Globus pallidus (tissue), 1 donor: ENCODE measurements at places on chromosomes 12 and 14.
A peak's percentile ranks its signal among the peaks of the same experiment; 100 is the strongest.

DNA sequence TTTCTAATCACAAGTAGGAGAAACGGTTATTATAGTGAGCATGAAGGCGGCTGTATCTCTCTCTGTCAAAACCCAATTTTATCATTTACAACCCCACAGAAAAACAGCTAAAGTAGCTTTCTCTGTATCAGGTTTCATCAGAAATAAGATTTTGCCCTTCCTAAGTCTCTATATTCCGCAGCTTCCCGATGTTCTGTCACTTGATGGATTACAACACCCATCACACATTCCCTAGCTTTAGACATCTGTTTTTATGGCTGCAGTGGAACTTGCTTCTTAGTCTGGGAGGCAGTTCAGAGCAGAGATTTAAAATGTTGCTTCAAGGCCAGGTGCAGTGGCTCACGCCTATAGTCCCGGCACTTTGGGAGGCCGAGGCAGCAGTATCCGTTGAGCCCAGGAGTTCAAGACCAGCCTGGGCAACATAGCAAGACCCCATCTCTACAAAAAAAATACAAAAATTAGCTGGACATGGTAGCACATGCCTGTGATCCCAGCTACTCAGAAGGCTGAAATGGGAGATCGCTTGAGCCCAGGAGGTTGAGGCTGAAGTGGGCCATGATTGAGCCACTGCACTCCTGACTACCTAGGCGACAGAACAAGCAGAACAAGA, 27.6 kb upstream of the FOXN3 start:
- no peak for DNase-seq

GRCh38 chr12:24278832-24279231, 329.4 kb upstream of the SOX5 start:
- DNase-seq: no peak

GRCh38 chr12:29698756-29699155, 85.0 kb downstream of the TMTC1 start:
- no peak for DNase-seq

GRCh38 chr14:26863736-26864135, 265.9 kb upstream of the NOVA1 start:
- no peak for DNase-seq

GRCh38 chr14:20808162-20808483, 5.5 kb upstream of the RNASE1 start:
- no peak for DNase-seq

DNA sequence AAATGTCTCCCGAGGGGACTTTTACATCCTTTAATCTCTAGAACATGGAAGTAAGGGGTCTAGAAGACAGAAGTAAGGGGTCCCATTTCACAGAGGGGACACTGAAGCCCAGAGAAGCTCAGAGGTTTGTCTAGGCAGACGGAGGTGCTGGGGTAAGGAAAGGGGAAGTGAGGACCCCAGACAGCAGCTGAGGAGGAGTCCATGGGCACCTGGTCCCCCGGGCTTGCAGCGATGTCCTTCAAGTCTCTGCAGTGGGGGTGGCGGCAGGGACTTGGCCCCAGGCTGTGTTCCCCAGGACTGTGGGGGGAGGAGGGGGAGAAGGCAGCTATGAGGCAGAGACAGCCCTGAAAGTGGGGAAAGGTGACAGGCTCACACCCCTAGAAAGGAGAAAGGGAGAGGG, 30.7 kb downstream of the DTX1 start:
- no peak for DNase-seq

GRCh38 chr14:32382704-32383103, 53.6 kb downstream of the AKAP6 start:
- DNase-seq: peak; percentile 68

DNA sequence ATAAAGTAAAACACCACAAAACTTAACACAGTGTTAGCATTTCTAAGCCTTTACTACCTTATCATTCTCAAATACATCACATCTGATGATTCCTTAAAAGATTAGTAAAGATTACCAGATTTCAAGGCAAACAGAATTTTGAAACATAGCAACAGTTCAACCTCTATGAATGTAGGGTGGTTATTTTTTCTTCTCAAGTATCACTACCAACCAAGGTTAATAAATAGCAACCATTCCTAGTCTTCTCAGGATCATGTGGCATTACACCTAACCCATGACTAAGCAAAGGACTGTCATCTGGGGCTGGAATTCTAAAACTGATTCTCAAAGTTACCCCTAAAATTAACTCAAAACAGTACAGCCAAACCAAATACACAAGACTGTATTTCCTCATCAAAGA, 39.4 kb upstream of the CSRNP2 start:
- no peak for DNase-seq

- no peak for DNase-seq
Observed at GRCh38 chr14:61643555-61643954, 51.8 kb upstream of the HIF1A start.

DNA sequence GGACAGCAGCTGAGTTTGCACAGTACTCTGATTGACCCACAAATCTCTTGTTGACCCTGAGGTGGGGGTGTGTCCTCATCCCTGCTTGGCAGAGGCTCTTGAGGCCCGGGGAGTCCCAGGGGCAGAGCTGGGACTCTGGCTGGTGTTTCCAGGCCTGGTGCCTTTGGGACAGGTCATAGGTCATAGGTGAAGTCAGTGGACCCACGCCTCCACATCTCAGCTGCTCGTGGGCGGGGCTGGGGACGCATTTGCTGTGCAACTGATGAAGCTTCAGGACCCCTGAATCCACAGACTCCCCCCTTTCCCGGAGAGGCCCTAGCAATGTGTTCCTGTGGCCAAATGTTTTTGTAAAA, 408 bp upstream of the CACNA2D4 start:
- no peak for DNase-seq

DNA sequence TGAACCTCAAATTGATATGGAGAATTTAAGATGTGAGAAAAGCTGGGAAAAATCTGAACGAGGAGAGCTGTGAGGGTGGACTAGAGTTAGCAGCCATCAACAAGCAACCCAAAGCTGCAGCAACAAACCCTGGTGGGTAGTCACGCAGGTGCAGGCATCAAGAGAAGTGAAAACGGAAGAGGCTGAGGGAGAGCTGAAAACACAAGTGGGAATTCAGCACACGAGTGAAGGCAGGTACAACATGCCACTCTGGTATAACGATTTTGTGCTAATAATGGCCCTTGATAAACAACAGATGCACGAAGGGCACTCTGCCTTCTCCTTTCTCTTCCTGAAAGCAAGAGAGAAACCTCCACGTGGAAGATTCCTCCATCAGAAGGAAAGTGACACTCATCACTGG, 11.5 kb downstream of the TCL1B start:
- DNase-seq: no peak

- peak; percentile 63 for DNase-seq
Observed at GRCh38 chr14:99737451-99737951, 53.4 kb downstream of the CYP46A1 start.

DNA sequence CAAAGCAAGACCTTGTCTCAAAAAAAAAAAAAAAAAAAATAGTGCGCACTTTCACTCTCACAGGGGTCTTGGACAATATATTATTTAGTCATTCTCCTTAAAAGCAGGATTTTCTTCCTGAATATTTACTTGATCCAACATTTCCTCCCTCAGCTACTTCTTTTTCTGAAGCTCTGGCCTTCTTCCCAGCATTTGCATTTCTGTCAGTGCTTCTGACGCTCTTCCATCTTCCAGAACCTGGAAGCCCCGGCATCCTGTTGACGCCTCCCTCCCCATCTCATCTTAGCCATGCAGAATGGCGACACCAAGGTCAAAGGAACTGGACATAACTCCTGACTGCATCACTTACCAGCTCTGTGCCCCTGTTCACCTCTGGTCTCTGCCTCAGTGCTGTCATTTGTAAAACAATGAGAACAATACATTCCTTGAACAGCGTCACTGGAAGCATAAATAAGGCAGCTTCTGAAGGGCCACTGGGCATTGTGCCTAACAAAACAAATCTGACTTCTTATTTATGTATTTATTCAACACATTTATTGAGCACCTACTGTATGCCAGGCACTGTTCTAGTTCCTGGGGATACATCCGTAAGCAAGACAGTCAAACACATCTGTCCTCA, 90.9 kb upstream of the MDM1 start:
- DNase-seq: no peak

GRCh38 chr12:106774808-106775524, 484 bp downstream of the RIC8B start:
- DNase-seq: no peak

- DNase-seq: no peak
Observed at GRCh38 chr12:132196038-132196872, 52.0 kb downstream of the NOC4L start.

DNA sequence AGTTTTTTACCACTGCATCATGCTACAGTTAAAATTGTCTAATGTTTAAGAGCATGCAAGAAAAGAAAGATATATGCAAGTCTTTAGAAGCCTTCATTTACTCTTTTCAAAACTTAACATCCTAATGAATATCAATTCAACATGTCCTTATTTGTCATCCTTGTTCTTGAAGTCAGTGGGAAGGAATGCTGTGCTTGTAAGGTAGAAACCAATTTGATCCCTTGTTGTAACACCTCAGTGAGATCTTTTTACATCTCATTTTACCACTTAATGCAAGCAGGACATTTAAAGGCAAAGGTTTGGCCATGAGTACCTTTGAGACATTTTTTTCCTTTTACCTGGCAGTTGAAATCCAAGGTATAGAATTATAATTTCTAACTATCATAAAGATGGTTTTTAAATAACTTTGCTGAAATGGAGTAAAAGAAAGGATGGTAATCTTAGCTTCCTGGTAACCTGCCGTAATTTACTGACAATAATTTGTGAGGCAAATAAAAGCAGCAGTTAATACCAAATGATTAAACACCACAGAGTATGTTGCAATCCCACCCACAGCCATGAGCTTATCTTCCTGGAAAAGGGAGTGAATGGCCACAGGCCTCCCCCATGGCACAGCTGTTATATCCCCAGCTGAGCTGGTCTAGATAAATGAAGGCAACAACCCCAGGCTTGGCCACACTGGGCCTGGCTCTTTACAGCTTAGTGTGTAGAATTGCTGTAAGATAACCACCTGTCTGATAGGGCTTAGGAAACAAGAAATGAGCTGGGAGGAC, 33.2 kb upstream of the STRN3 start:
- no peak for DNase-seq

DNA sequence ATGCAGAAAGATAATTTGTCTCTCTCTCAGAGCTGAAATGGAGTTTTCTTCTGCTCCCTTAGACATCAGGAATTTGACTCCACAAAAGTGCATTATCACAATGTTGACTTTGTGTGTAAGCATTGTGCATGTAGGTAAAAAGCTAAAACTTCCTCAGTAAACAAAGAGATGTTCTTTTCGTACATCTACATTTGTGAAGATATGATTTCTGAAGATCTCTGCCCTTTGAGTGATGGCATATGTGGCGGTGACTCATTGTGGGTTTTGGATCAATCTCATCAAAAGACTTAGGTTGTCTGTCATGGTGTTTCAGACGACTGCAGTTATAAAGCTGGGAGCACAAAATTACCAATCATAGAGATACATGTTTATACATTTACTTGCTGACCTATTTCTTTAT, 411.4 kb upstream of the LMO3 start:
- no peak for DNase-seq

GRCh38 chr14:44982594-44982993, 20.6 kb downstream of the TOGARAM1 start:
- DNase-seq: no peak

- DNase-seq: no peak
Observed at GRCh38 chr12:98735821-98736220, 90.7 kb downstream of the APAF1 start.

DNA sequence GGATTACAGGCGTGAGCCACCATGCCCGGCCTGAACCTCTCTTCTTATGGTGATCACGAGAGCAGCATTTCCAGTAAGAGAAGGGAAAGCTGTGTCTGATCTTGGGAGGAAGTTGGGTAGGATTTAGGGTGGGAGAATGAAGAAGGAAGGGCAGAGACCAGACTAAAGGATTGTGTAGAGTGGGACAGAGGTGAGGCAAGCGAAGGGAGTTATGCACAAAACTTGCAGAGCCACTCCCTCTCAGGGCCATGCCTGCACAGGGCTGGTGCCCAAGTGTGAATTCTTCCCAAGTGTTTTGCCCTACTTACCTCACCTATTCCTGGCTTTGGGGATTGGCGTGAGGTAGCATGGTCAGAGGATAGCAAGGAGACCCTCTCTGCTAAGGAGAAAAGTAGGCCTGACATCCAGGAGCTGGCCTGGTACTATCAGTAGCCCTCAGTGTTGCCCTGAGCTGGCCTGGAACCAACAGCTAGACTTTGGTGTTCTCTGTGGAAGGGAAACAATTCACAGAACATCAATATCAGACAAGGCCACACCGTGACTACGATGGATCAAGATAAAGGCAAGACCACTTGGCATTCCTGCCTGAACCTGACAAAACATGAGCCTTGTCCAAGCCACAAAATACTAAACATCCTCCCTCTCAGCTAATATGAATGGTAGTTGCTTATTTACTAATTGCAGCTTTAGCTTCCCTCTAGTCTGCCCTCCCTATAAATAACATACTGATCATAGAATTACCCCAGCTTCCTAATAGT, 201.0 kb upstream of the AMIGO2 start:
- DNase-seq: no peak

- no peak for DNase-seq
Observed at GRCh38 chr14:76531821-76532318, 155.9 kb downstream of the ESRRB start.

DNA sequence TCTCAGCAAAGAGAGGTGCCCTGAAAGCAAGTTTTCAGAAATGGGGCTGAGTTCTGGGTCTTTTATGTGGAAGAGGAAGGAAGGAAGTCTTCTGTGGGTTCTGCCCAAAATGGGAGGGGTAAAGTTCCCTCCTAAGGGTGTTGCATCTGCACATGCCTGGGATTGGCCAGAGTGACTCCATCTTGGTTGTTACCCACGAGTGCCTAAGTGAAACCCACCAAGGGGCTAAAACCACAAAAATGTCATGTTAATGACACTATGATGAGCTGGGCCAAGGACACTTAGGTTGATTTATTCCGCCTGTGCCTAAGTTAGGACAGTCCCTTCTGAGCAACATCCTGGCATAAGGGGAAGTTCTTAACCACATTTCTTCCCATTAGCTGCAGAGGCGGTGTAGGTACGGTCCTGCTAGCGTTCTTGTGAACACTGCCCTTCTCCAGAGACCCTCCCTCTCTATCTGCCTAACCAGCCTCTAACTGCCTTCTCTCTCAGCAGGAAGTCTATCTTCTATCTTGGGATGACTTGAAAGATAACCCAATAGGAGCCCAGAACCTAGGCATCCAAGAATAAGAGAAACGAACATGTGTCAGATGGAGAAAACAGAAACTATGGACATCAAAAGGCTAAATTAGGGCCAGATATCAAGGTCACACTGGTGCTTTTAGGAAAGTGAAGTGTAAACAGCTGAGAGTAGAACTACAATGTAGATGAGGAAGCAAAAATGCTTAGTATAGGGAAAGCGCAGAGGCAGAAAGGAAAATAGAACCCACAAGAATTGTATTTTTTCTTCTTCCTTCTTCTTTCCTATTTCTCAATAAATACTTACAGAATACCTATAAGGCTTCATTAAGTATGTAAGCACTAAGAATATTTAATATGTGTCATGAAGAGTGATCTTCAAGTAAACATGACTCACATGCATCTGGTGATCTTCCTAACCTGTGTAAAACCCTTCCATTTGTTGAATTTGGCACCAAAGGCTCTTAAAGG, 104.2 kb upstream of the AMN1 start:
- DNase-seq: peak; percentile 37

DNA sequence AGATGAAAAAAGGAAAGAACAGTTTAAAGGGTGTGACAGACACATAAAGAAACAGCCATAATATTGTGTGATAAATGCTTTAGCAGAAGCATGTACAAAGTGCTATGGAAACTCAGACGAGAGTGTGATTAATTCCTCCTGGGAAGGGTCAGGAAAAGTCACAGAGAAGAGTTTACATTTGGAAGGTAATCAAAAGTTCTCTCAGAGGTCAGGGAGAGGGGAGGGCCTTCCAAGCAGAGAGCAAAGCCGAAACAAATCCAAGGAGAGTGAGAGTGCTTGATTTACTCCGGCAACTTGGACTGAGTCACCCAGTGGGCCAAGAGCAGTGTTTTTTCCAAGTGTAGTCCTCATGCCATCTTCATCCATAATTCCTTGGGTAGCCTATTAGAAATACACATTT, 108.3 kb downstream of the IGF1 start:
- no peak for DNase-seq
